GM04503 (cell line): ENCODE measurements at places on chromosomes 1 and 21.

DNA sequence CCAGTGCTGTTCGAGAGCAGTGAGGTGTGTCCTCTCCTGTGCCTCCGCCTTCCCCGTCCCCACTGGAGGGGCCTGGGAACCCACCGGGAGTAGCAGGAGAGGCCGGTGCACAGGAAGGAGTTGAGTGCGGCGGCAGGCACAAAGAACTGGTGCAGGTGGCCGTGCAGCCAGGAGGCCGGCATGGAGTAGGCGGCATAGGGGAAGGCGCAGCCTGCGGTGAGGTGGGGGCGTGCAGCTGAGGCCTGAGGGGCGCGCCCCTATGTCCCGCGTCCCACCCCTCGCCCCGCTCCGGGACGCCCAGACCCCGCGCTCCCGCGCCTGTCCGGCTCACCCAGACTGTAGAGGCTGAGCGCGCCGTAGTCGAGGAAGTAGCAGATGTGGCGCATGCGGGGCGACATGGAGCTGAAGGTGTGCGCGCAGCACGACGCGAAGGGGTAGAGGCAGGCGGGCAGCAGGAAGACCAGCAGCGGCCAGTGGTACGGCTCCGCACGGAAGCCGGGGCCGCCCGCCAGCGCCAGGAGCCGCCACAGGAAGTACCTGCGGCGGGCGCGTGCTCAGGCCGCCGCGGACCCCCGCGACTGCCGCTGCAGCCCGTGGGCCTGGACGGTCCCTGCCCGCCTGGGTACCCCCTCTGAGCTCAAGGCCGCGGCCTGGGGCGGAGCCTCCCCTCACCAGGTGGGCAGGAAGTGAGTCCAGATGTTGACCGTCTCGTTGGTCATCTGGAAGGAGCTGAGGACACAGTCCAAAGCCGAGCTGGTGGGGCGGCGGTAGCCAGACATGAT, 2.2 kb downstream of the PAQR6 start:
- no peak for DNase-seq

- DNase-seq, result no peak
Measured at GRCh38 chr1:241591317-241591716, 48.9 kb downstream of the CHML start.

GRCh38 chr1:51863384-51863783, 15.1 kb downstream of the NRDC start:
- DNase-seq, result no peak

DNA sequence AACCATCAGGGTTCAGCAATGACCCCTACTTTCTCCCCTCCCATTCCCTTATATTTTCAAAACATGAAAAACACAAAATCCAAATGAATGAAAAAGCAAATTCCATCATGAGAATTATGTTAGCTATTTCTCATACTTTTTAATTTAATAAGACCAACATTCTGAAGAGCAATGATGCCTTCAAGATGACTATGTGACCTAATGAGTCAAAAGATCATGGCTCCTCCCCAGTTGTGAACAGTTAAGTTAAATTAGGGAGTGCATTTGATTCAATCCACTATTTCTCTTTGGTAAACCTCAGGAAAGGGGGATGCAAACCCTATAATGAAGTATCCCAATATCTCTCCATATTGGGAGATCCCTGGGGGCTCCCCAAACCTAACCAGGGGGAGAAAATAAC, 36.5 kb downstream of the PUM1 start:
- DNase-seq, result no peak

- no peak for DNase-seq
Measured at GRCh38 chr1:222331765-222332164, 216.1 kb downstream of the HHIPL2 start.

DNA sequence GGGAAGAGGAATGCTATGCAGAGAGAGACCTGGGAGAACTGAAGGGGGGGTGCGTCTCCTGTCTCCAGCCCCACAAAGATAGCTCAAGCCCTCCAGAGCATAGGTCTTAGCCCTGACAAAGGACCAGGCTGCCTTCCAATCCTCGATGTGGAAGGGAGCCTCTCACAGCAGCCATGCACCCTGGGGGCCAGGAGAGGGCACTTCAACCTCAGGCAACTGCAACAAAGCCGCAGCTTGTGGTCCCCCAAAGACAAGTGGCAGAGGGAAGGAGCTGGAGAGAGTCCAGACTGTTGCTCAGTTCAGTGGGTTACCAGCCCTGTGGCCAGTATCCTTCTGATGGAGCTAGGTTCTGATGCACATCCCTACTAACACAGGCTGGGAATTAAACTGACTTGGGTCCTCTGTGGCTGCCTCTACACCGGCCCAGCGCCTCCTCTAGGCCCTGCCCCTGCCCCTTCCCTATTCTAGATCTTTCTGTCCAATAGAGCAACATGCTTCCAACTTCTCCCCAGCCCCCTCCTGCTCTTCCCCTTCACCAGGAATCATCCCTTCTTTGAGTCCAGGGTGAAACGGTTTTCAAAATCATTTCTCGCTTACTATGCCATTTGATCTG, 100.7 kb upstream of the SPATA6 start:
- DNase-seq, result no peak

GRCh38 chr1:29200906-29201594, 19.4 kb upstream of the SRSF4 start:
- DNase-seq, result no peak

- DNase-seq, result no peak
Measured at GRCh38 chr1:9448132-9449109, 90.8 kb upstream of the SLC25A33 start.

GRCh38 chr21:42532466-42533181, 19.0 kb downstream of the SLC37A1 start:
- DNase-seq, result no peak

DNA sequence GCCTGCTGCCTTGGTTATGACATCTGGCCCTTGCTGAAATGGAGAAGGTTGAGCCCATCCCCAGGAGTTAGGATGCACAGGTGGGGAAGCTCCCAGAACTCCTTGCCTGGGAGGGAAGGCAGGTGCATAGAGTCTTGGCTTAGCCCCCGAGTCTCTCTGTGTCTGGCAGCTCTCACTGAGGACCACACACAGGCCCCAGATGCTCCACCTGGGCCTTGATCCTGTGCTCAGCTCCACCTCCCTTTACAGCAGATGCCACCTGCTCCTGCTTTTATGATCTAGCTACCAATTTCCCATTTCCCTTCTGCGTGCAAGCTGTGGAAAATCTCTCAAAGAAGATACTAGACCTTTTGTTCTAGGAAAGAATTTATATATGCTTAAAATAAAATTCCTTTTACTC, 28.8 kb upstream of the KCNJ6 start:
- DNase-seq, result no peak

GRCh38 chr1:30809514-30810263, 52.1 kb upstream of the LAPTM5 start:
- peak; percentile 49 for DNase-seq

GRCh38 chr1:245718123-245718522, 563.3 kb downstream of the KIF26B start:
- no peak for DNase-seq

DNA sequence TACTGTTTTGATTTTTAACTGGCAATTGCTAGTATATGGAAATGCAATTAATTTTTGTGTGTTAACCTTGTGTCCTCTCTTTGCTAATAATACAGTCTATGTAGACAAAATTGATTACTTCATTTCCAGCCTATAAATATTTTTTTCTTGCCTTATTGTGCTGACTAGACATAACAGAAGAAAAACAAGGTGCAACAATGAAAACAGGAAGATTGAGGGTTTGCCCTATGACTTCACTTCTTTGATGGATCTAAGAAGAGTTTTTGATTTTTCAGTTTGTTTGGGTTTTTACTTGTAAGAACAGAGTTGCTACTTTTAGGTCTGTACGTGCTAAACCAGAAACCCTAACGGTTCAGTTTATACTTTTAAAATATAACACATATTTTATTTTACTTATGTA, 8.5 kb upstream of the CNIH4 start:
- DNase-seq, result no peak

DNA sequence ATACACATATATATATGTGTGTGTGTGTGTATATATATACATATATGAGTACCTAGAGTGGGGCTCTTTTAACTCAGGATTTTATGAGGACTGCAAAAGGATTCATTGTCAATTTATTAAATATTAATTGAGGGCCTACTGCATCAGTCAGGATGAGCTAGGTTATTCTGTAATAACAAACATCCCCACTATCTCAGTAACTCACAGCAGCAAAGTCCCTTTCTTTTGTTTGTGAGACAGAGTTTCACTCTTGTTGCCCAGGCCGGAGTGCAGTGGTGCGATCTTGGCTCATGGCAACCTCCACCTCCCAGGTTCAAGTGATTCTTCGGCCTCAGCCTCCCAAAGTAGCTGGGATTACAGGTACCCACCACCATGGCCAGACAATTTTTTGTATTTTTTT, 63.8 kb upstream of the FAM20B start:
- DNase-seq, result no peak

DNA sequence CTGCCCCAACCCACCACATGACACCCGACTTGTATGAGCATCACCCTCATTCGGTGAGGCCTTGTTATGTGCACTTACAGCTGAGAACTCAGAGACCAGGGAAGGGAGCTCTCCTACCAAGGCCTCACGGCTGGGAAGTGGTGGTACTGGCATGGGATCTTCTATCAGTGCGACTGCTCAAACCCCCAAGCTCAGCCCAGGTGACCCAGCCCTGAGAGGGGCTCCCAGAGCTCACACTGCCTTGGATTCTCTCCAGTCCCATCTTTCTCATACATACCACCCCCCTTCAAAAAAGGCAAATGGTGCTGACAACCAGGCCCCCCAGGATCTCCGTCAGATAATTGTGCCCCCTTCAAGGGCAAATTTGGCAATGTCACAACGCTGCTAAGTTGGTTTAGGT, 777 bp upstream of the PLA2G2F start:
- DNase-seq, result no peak

- no peak for DNase-seq
Measured at GRCh38 chr1:79133774-79134364, 127.3 kb upstream of the ADGRL4 start.

- DNase-seq, result no peak
Measured at GRCh38 chr1:911875-912739, 11.6 kb upstream of the SAMD11 start.

GRCh38 chr1:183097438-183098051, 74.3 kb downstream of the LAMC1 start:
- DNase-seq, result no peak

GRCh38 chr1:24643363-24644099, 429 bp downstream of the SRRM1 start:
- no peak for DNase-seq

DNA sequence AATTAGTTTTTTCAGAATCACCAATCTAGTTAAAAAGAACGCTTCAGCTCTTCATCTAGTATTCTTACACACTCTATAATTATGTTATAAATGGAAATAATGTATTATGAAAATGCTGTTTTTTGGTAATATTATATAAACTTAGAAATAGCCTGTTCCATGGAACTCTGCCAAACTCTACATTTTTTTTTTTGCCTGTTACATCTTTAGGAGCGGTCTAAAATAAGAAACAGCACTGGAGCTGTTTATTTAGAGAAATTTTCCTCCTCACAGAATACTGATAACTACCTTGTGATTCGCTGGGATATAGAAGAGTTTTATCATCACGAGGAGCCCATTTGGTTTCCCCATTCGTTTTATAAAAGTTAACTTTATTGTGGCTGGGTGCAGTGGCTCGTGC, 58.5 kb downstream of the PKN2 start:
- no peak for DNase-seq

DNA sequence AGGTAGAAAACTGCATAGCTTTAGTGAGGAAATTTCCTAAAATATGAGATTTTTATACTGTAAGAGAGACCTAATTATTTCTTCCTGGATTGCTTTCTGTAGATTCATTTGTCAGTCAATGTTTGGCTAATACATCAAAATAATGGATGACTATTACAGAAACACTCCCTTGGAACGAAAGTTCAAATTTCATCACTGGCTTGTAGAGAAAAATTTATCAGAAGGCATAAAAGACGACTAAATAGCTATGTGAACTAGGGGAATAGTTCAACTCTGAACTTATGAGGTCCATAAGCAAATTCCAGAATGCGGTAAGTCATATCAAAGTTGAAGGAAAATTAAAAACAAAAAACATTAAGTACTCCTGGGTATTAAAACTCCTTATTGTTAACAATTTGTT, 36.0 kb downstream of the WNT2B start:
- peak; percentile 55 for DNase-seq

- DNase-seq, result no peak
Measured at GRCh38 chr1:54782156-54782555, 17.8 kb upstream of the PARS2 start.

DNA sequence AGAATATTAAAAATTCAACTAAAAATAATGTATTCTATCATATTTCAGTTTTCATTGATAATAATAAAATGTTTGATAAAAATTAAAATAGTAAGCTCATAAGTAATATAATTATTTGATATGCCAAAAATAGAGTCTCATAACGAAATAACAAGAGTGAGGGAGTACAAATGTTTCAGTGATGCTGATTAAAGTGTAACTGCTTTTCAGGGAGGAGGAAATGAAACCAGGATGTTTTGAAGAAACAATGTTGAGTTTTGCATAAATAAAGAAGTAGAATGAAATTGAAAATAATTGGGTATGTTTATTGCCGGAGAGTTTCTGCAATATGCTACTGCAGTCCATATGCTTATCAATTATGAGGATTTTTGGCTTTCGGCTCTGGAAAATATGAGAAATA, 1159.8 kb upstream of the ADGRL2 start:
- no peak for DNase-seq

- no peak for DNase-seq
Measured at GRCh38 chr1:16130827-16131226, 25.0 kb downstream of the EPHA2 start.

- DNase-seq, result no peak
Measured at GRCh38 chr1:220511785-220512184, 16.2 kb upstream of the MARK1 start.

GRCh38 chr1:30525971-30526651, 197.3 kb downstream of the MATN1 start:
- peak; percentile 27 for DNase-seq

DNA sequence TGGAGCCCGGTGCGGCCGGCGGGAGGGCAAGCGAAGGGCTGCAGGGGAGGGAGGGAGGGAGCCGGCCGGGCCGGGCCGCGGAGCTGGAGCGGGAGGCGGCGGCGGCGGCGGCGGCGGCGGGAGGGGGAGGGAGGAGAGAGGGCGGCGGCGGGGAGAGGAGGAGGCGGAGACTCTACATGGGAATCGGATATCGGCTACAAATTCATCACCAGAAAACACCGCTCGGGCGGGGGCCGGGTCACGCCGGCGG, at the start of gene AKT3:
TSS of gene AKT3 (minus strand) at position 42 of the 250 bp plus-strand sequence. CDS start 7,073 bp downstream, outside the sequence.
- no peak for DNase-seq

- DNase-seq, result no peak
Measured at GRCh38 chr1:76110666-76111065, 36.1 kb downstream of the ST6GALNAC3 start.

GRCh38 chr1:218394416-218394815, 49.3 kb downstream of the TGFB2 start:
- no peak for DNase-seq

DNA sequence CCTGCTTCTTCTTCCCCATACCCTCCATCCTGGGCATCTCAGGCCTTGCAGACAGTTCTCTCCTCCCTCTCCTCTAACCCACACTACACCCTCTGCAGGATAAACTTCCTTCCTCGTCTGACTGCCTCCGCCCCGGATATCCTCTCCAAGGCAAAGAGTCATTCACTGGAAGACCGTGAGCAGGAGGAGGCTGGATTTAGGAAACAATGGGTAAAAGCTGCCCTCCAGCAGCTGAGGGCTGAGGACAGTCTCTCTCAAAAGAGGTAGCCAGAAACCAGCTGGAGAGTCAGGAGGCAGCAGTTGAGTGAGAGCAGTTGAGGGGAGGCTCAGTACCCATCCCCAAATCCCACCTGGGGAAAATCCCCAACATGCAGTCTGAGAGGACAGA, 1.4 kb downstream of the CSRP1 start:
- DNase-seq, result no peak
